RWPE1 (cell line): ENCODE measurements at places on chromosomes 2 and 18.
A peak's percentile ranks its signal among the peaks of the same experiment; 100 is the strongest.

GRCh38 chr2:23241611-23242245, 143.3 kb upstream of the KLHL29 start:
- DNase-seq: no peak

DNA sequence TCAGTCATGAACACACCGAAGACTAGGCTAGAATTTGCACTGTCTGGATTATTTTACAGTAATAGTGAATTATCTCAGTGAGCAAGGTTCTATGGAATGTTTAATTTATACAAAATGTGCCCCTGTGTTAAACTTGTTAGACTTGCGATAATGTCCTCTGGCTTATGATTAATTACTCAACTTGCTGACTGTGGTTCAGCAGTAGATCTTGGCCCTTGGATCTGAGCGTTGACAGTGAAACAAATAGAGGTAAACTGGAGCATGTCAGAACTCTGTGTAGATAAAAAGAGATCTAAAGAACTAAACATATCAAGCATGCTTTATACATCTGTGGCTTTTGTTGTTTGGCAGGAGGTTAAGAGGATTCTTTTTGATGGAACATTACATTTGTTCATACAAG, 407.6 kb downstream of the DSEL start:
- no peak for DNase-seq

DNA sequence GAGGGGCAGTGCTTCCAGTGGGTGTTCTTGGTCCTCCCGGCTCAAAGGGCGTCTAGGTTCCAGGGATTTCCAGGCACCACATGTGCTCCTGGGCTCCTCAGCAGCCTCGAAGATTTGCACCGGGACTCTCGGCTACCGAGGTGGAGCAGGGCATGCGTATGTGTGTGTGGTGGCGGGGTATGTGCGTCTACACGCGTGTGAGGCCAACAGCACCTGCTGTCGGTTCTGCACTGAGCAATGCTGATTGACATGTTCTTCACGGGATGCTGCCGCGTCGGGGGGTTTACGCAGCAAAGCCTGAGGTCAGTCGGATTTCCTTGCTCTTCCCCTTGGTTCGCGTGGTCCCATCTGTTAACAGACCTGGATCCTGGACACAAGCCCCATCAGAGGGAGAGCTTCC, 119.8 kb downstream of the NDUFA10 start:
- DNase-seq: no peak

GRCh38 chr2:49971453-49971852, 817.1 kb upstream of the FSHR start:
- no peak for DNase-seq

DNA sequence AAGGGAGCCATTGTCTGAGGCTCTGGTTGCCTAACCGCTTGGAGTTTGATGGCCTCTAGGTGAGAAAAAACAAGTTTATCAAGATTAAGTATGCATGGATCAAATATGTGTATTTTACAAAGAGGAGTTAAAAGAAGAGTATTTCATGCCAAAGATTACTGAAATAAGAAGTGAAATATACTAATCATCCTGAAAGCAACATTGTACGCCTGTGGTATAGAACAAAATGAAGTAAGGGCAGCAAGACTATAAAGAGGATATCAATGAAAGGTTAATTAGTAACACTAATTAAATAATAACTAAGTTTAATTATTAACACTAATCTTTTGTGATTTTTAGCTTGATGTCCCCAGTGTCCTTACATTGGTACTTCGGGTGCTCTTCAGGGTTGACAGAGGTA, 276.7 kb downstream of the CALCRL start:
- no peak for DNase-seq

GRCh38 chr18:36446059-36446458, 148.5 kb downstream of the FHOD3 start:
- peak; percentile 2 for DNase-seq

GRCh38 chr2:162549081-162549480, 205.1 kb downstream of the GCA start:
- no peak for DNase-seq

- no peak for DNase-seq
Observed at GRCh38 chr2:111634995-111635538, 248.9 kb downstream of the ANAPC1 start.

GRCh38 chr2:128637481-128638155, 318.9 kb upstream of the HS6ST1 start:
- no peak for DNase-seq

DNA sequence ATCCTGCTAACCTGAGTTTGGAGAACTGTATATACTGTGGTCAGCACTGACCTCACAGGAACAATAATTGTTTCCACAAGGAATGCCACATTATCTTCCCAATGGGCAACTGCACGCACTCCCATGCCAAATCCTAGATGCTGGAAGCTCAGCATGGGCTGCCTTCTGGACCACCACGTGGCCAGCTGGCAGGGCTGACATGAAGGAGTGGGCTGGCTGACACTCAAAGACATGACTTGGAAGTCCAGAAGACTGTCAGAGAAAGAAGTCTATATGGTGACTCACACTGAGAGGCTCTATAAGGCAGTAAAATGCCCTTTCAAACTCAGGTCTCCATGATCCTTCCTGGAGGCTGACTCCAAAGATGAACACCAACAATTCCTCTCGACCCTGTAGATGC, 98.4 kb upstream of the RNF152 start:
- no peak for DNase-seq

DNA sequence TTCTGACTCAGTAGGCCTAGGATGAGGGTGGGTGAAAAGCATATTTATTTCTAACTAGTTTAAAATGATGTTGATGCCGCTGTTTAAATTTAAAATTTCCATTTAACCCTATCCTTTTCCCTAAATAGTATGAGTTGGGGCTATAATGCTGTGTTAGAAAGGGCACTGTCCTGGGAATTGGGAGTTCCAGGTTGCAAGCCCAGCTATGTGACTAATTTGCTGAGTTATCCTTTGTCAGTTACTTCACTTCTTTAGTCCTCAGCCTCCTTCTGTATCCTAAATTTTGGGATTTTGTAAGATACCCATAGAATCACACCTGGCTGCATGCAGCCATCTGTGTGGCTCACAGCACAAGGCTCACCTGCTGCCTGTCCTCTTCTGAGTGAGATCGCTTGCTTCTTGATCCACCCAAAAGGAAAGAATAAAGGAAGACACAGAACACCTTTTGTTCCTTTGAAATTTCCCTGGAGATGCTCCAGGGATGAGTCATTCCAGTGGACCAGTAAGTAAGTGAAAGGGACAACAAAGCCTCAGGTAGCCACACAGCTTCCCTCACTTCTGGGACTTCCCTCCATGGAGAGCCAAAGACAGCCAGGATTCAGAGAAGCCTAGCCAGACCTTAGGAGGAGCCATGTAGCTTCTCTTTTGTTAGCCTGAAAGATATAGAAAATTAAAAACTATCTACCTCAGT, 97.2 kb downstream of the DTNA start:
- no peak for DNase-seq

- DNase-seq: no peak
Observed at GRCh38 chr2:20303966-20304365, 46.7 kb downstream of the PUM2 start.

GRCh38 chr18:48867978-48868377, 82.8 kb downstream of the SMAD7 start:
- DNase-seq: no peak
